ENCODE measurements at places on chromosomes 16 and 17. TPM values are rescaled to one million over a fixed set of nuclear protein-coding genes. Genes with fewer than 3 reads are reported as not detected.

DNA sequence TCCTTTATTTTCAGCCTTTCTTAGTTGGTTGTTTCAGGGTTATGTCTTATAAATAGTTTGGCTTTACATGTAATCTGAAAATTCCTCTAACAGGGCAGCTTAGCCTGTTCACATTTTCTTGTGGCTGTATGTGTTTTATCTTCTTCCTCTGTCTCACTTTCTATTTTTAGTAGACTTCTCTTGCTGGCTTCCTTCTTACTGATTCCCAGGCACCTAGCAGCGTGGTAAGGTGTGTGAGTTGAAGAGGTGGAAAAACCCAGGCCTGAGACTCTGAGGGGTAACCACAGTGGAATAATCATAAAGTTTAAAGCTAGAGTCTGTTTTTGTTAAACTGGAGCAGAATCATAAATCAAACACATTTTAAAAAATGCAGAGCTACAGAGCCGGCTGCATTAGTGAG is 190.9 kb downstream of the LGALS9B start:
- no peak for DNase-seq
- no peak overlapping the region for H3K4me3 ChIP-seq
- no peak overlapping the region for H3K27ac ChIP-seq
- no peaks in the 10 kb centered on the region for H3K27me3 ChIP-seq
- H3K36me3 ChIP-seq, result peaks cover 9% of the 10 kb centered on the region
- H3K4me1 ChIP-seq, result peaks cover 3% of the 10 kb centered on the region

DNA sequence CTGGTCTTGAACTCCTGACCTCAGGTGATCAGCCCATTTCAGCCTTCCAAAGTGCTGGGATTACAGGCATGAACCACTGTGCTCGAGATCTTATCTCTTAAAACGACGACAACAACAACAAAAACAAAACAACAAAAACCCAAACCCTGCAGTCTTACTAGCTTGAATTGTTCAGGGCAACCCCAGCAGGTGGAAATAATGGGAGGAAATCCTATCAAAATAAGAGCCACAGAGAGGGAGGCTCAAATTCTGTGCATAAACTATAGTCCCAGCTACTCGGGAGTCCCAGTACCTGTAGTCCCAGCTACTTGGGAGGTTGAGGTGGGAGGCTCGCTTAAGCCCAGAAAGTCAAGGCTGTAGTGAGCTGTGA is 16.5 kb upstream of the ATP6V0A1 start:
- no peak overlapping the region for H3K27ac ChIP-seq
- no peak for DNase-seq
- no peaks in the 10 kb centered on the region for H3K27me3 ChIP-seq
- H3K4me1 ChIP-seq, result no peaks in the 10 kb centered on the region
- H3K36me3 ChIP-seq, result no peaks in the 10 kb centered on the region

The CCDC200 gene
- not detected for total RNA-seq

DNA sequence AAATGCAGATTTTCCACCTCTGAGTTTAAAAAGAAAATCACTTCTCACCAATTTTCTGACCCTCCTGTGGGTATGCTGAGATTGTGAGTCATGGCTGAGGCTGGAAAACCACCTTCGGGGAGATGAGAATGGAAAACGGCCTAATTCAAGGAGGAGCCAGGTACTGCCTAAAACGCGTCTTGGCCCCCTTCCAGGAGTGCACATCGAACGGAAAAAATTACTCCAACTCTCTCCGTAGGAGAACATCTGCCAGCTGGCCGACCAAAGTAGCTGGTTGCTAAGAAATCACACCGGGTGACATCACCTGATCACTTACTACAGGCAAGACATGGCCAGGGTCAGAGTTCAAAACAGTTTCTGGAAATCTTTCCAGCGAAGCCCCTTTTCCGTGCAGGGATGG is 107.6 kb downstream of the ZNF423 start:
- no peak overlapping the region for H3K4me3 ChIP-seq
- no peaks in the 10 kb centered on the region for H3K36me3 ChIP-seq
- peaks cover 1% of the 10 kb centered on the region for H3K4me1 ChIP-seq
- no peaks in the 10 kb centered on the region for H3K27me3 ChIP-seq
- H3K27ac ChIP-seq, result no peak overlapping the region

DNA sequence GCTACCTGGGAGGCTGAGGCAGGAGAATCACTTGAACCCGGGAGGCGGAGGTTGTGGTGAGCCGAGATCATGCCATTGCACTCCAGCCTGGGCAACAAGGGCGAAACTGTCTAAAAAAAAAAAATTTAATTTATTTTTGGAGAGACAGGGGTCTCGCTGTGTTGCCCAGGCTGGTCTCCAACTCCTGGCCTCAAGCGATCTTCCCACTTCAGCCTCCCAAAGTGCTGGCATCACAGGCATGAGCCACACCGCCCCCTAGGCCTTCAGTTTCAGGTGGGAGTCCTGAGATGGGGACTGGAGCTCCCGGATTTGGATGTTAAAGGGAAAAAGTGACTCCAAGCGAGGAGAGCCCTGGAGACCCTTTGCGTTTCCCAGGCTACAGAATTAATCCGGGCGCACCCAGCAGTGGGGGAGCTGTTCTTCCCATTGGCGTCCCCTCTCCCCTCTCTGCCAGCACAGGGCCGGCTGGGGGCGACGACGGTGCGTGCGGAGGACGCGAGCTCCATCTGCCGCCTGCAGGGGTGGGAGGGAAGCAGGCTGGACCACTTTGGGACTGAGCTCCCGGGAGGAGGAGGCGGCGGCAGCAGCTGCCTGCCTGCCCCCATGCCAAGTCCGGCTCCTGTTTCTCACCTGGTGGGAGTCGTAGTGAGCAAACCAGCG is 49.3 kb upstream of the USP7 start:
- H3K36me3 ChIP-seq, result peaks cover 3% of the 10 kb centered on the region
- peaks cover 9% of the 10 kb centered on the region for H3K27me3 ChIP-seq
- no peak overlapping the region for H3K27ac ChIP-seq
- no peaks in the 10 kb centered on the region for H3K4me1 ChIP-seq
- no peak overlapping the region for H3K4me3 ChIP-seq

DNA sequence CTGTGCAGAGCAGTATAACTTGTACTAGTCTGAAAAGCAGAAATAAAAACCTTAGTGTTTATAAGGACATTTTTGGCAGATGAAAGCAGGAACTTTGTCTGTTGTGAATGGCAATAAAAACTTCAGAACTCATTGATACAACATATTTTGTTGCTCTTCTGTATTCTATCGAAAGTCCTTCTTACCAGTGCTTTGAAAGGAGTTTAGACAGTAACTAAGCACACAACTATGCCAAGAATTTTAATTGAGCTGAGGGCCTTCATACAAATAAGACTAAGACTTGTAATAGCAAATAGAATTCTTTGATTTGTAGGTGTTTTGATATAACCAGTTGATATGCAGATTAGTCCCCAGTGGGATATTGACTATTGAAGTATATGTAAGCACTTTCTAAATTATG is 308.4 kb downstream of the ZFHX3 start:
- H3K27ac ChIP-seq, result no peak overlapping the region
- no peak overlapping the region for H3K4me3 ChIP-seq
- H3K4me1 ChIP-seq, result peaks cover under 1% of the 10 kb centered on the region
- no peaks in the 10 kb centered on the region for H3K36me3 ChIP-seq

DNA sequence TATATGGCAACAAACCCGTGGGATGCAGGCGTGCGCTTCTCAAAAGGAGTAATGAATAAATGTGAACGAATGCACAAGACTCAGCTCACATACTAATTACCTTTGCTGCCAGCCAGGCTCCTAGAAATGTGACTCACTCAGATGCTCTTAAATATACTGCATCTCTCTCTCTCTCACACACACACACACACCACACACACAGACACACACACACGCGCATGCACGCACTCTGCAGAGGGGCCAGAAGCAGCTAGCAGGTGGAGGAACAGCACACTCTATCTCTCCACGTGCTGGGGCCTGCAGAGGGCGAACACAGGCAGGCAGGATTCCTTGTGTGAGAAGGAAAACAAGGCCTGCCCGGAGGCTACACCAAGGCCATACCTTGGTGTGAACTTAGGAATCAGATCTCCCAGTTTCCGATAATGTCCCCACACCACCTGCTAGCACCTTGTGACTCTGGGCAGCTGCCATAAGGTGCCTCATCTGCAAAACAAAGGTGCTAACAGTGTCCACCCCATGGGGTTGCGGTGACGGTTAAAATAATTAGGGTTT is 5.3 kb downstream of the GPRC5B start:
- DNase-seq, result no peak
- H3K27ac ChIP-seq, result peak overlapping the region; percentile 57
- H3K4me3 ChIP-seq, result no peak overlapping the region
- no peaks in the 10 kb centered on the region for H3K27me3 ChIP-seq
